ENCODE measurements at places on chromosomes 12 and 14.

- DNase-seq, result no peak
Measured at GRCh38 chr14:51342226-51342625, 102.2 kb downstream of the TMX1 start.

- DNase-seq, result no peak
Measured at GRCh38 chr12:14936224-14936861, 2.0 kb downstream of the ERP27 start.

DNA sequence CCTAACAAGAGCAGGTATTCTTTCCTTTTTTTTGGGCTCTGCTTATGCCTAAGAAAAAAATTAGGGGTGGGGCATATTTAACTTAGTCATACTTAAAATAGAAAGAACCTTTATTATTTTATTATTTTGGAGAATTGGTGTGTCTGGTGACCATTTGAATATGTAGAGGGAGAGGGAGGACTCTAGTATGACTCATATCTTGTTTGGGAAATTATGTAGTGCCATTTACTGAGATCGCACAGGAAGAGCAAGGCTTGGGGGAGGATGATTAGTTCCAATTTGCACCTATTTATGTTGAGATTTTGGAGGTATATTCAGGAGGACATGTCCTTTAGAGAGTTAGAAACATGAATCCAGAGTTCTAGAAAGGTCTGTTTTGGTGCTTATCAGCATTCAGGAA lies 9.9 kb downstream of the ZNF410 start:
- no peak for DNase-seq

- DNase-seq, result no peak
Measured at GRCh38 chr12:93361151-93361919, 16.4 kb upstream of the NUDT4 start.

GRCh38 chr12:94640134-94640928 lies 10.0 kb downstream of the TMCC3 start:
- DNase-seq, result no peak

DNA sequence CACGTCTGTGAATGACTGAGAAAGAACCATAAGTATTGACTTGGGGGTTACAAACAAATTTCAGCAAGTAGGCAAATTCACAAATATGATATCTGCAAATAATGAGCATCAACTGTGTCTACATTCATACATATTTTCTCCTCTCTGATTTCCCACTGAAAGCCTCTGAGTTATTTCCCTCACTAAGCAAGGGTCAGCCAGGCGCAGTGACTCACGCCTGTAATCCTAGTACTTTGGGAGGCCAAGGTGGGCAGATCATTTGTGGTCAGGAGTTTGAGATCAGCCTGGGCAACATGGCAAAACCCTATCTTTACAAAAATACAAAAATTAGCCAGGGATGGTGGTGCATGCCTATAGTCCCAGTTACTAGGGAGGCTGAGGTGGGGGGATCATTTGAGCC lies 80.8 kb downstream of the SLC25A21 start:
- no peak for DNase-seq

- DNase-seq, result no peak
Measured at GRCh38 chr12:125742413-125742812, 677.2 kb downstream of the AACS start.

- no peak for DNase-seq
Measured at GRCh38 chr12:75773377-75773776, 258.2 kb downstream of the PHLDA1 start.

DNA sequence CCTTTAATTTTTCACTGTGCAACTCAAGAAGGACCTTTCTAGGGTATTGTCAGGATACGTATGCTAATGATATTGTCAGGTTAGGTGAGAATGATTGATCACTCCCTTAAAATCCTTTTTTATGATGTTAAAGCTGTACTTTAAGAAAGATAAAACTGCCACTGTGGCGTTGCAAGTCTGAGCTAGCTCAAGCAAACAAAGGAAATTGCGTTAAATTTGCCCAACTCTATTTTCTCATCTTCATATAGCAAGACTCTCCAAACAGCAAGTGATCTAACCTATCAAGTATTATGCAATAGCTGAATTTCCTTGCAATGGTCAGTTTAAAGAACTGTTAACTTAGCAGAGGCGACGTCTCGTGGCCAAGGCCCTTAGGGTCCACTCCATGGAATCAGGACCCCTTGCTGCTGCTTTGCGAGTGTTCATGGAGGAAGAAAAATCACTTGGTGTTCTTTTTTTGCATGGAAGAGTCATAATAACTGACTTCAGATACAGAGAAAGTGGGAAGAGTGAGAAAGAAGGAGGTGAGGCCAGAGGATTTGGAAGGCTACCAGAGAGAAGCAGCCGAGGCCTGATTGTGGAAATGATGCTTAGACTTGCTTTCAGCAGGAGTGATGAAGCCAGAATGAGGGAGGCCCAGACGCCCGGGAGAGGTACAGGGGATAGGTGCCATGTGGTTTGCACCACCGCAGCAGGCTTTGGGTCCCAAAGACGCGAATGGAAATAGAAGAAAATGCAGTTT lies 2.5 kb downstream of the TRAF3 start:
- DNase-seq, result no peak

DNA sequence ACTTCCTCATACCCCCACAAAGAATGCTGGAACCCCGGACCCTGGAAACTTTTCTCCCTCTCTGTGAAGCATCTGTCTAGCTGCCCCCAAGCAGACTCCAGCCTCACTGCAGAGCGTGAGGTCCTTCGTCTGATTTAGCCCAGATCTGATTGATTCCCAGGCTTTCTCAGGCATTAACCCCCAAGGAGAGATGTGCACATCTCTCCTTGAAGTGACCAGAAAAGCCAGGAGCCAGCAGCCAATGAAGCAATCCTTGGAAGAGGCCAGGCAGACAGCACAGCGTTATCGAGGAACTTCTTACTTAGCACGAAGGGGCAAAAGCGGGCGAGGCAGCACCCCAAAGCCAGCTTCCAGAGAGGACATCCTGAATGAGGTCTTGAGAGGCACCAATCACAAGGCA lies 100.7 kb downstream of the ZFP36L1 start:
- no peak for DNase-seq

DNA sequence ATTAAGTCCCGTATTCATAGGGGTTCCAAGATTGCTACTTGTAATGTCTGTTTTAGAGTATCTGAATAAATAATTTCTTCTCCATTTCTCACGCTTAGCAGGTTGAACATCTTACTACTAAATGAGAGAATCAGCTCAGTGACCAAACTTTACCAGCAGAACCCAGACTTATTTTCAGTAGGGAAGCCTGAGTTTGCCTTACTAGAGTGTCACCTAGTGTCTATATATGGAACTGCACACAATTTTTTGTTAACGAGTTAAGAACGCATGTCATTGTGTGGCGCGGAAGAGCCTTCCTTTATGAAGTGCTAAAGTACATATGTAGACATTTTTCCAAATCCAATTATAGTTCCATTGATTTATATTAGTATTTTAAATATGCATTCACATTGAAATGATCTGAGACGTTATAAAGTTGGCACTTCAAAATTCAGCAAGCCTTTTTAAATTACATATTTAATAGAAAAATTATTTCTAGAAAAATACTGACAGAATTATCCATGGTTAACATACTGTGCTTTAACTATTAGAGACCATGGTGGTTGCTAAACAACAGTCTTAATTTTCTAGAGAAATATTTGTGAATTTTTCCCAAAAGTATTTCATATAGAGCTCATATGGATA lies 88.3 kb downstream of the RPS29 start:
- no peak for DNase-seq

GRCh38 chr12:59594943-59595500 lies 807 bp upstream of the SLC16A7 start:
- no peak for DNase-seq

GRCh38 chr14:102295270-102295669 lies 9.7 kb downstream of the MOK start:
- DNase-seq, result no peak

GRCh38 chr12:40324261-40324660 lies 99.5 kb downstream of the LRRK2 start:
- DNase-seq, result no peak

DNA sequence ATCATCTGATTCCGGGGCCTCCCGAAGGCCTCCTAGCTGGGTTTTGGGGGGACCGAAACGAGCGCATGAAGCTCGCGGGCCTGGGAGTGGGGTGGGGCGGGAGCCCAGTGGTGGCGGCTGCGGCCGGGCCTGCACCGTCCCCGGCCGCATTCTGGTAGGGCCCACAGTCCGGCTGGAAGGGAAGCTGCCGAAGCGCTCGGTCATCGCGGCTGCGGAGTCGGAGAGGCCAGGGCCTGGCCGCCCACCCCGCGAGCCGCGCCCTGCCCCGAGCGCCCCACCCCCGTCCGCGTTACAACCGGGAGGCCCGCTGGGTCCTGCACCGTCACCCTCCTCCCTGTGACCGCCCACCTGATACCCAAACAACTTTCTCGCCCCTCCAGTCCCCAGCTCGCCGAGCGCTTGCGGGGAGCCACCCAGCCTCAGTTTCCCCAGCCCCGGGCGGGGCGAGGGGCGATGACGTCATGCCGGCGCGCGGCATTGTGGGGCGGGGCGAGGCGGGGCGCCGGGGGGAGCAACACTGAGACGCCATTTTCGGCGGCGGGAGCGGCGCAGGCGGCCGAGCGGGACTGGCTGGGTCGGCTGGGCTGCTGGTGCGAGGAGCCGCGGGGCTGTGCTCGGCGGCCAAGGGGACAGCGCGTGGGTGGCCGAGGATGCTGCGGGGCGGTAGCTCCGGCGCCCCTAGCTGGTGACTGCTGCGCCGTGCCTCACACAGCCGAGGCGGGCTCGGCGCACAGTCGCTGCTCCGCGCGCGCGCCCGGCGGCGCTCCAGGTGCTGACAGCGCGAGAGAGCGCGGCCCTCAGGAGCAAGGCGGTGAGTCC lies at the start of gene KLC1:
Gene KLC1, plus strand, starts transcription at position 528 of the 819 bp plus-strand sequence. CDS start 25,354 bp downstream, outside the sequence.
- DNase-seq, result peak; percentile 85

DNA sequence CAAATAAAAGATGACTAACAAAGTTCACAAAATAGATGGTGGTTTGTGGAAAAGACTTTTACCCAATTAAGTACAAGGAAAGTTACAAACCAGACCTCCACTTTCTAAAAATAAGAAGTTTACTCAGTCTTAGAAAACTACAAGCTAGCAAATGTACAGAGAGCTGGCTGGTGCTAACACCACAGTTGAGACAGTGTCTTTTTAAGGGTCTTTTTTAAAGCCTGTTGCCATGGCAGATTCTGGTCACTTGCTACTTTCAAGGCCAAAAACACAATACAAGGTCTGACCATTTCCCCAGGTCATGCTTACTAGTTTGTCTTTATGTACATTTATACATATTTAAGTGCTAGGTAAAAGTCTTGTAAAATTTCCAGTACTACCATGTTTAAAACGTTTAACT lies 2.4 kb downstream of the BTG1 start:
- DNase-seq, result no peak

GRCh38 chr14:67636361-67636919 lies 16.7 kb downstream of the ARG2 start:
- no peak for DNase-seq
